ENCODE measurements at places on chromosomes 5 and 9.
A peak's percentile ranks its signal among the peaks of the same experiment; 100 is the strongest.

- DNase-seq, result no peak
Observed at GRCh38 chr9:107293543-107294085, 10.5 kb downstream of the RAD23B start.

GRCh38 chr5:64201996-64202395, 36.4 kb downstream of the RNF180 start:
- DNase-seq, result no peak

GRCh38 chr5:59767681-59768151, 125.8 kb downstream of the PDE4D start:
- no peak for DNase-seq

GRCh38 chr5:14355391-14355790, 212.2 kb downstream of the TRIO start:
- no peak for DNase-seq

DNA sequence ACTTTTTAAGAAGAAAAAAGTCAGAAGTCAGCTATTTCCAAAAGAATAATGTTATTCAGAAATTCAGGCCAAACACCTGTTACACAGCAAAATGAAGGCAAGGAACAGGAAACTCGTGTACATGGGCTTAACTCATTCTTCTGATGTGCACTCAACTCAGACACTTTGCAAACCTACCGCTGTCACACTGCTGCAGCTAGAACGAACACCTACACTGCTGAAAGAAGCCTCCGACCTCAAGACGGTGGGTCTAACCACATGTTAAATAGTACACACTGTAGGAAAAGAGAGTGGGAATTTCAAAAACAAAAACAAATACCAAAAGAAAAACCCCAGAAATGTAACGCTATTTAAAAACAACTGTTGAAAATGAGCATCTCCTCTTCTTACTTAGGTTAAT, 384.5 kb downstream of the IRX1 start:
- no peak for DNase-seq

GRCh38 chr5:152092580-152092979, 167.9 kb upstream of the GLRA1 start:
- DNase-seq, result no peak

DNA sequence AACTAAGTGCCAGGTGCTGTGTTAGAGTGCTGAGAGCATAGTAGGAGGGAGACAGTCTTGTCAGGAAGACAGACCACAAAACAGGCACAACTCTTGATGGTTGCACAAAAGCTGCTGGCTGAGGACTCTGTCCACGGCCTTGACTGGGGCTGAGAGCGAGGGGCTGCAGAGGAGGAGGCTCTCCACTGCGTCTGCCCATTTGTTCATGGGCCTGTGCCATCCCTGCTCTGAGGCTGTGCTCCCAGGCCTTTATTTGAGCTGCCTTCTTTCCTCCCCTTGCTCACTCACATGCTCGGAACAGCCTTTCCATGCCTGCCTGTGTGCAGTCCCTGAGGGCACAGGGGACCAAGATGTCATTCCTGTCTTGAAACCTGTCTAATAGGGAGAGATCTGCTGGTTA, 147.8 kb downstream of the CACNA1B start:
- DNase-seq, result no peak

- DNase-seq, result no peak
Observed at GRCh38 chr9:114347675-114348074, 18.0 kb downstream of the ORM2 start.

DNA sequence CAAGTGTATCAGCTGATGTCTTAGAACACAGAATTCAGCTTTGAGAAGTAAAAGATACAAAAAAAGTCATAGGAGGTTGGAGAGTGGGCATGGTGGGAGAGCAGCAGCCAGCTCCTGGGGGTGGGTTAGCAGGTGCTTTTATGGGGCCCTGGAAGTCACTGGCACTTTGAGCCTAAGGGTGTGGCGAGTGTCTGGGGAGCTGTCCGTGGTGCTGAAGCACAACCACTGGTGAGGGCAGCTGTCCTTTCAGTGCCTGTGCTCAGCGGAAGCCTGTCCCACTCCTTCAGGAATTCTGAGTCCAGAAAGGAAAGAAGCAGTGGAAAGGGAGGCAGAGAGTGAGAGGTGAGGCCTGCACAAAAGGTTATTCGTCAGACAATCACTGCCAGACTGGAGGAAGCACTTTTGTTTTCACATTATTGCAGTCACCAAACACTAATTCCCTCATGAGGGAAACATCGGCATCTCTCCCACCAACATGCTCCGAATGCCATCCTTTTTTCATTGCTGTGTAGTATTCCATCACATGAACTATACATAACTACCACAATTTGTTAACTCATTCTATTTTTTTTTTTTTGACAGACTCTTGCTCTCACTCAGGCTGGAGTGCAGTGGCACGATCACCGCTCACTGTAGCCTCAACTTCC, 59.4 kb upstream of the RAPGEF1 start:
- DNase-seq, result no peak

- DNase-seq, result no peak
Observed at GRCh38 chr9:84970432-84970831, 300.9 kb downstream of the NTRK2 start.

DNA sequence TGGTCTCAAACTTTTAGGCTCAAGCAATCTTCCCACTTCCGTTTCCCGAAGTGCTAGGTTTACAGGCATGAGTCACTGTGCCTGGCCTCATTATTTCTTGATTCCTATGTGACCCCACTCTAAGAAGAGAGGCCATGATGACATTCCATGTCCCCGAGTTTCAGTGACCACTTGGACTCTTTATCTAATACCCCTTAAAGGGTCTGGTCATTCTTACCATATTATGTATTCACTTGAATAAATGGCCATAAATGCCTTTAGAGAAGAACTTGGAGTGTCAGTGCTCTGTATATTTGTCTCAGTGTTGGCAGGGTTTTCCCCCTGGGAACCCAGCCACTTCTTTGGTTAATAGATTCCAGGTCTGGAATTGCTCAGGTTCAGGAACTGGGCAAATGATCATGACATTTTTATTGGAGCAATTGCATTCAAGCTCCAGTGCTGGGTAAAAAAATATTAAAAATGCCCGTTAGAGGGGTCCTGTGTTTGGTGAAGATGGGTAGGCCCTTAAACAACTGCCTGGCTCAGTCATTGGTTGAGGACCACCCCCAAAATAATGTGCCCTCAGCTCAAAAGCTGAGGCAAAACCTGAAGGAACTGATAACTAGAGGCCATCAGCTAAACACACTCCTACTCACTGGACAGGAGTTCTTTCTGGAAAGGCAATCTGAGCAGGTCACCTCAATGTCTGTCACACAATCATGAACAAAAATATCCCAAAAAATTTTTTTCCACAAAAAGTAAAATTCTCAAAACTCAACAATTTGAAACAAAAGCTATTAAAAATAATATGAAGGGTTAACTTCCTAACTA, 186.6 kb upstream of the ZNF608 start:
- no peak for DNase-seq

- no peak for DNase-seq
Observed at GRCh38 chr5:179371681-179372680, 26.7 kb upstream of the ADAMTS2 start.

GRCh38 chr5:107977550-107978071, 306.9 kb upstream of the EFNA5 start:
- no peak for DNase-seq

DNA sequence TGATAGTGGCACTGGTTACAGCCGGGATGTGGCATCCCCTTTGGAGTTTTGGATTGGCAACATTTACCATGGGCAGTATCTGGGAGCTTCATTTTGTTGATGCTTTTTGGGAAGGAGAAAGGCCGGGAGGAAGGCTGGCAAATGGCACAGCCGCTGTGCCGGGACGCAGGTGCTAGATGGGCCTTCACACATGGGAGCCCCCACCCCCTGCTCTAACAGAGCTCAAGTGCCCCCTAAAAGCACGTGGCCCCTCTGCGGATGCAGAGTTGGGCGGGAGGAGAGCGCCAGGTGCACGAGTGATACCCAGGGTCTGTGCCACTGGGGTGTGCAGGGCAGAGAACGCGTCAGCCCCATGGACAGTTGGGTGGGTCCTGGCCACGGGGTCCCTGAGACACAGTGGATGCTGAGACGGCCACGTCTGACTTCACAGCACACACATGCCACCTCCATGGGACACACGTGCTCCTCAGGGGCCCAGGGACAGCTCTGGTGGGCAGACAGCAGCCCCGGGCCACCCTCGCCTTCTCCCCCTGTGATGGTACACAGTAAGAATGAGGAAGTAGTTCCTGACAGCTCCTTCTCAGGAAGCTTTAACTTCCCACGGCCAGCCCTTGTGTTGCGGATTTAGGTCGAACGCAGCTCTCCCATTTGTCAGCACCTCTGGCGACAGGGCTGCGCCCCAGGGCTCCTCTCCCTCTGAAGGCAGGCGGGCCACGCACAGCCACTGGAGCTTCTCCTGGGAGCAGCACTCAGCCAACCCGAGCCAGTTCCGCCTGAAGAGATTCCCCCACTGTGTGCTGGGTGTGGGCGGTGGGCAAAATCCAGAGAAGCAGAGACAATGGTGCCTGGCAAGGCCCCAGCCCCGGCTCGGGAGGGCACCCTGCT, 10.8 kb downstream of the SLC9A3 start:
- no peak for DNase-seq

DNA sequence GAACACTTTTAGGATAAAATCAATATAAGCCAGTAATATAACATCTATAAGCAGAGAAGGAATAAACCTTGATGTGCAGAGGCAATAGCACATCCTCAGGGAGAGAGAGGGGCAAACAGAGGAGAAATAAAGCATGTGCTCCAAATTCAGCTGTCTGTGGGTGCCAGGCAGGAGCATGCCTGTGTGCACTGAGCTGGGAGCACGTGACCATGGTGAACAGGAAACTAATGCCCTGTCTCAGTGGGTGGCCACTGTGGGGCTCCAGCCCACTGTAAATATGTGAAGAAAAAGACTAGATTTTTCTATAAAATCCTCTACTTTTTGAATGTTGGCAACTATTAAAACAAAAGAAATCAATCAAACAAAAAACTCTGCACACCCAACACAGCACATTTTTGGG, 55.3 kb downstream of the FYB1 start:
- DNase-seq, result peak; percentile 27

DNA sequence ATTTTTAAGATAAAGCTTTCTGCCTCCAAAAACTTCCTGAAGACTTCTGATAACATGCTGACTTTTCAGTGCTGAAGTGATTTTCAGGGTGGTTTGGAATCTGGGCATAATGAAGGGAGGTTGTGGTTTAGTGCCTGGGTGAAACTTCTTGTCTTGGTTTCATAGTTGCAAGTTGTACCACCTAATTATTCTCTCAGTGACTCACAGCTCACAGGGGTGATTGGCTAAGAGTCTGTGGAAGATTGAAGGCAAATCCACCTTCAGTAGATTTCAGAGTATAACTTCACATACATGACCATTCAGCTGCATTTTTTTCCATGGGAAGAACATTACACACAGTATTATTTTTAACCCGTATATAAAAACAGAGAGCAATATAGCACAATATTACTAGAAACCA, 199.9 kb downstream of the PTTG1 start:
- no peak for DNase-seq

GRCh38 chr9:35793461-35793860, 2.1 kb downstream of the NPR2 start:
- no peak for DNase-seq

DNA sequence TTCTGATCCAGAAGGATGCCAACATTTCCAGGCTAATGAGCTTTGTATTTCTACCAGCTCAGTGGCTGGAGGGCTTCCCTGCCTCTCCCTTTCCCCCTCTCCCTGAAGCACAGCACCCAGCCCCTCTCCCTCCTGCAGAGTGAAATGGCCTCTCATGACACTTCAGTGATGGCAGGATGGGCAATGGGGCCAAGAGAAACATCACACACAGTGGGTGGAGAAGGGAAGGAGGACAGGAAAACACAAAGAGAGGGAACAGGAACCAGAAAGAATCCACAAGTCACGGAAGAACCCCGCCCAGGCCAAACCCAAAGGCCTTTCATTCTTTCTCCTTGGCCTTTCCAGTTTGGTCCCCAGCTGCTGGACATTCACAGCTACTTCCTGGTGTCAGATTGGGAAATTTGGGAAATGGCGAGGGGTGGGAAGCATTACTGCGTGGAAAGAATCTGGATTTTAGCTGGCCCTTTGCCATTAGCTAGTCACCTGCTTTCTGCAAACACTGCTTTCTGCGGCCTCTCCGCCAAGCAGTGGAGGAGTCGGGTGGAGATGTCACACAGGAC, 82.6 kb downstream of the GLDC start:
- no peak for DNase-seq

GRCh38 chr9:14029806-14030374, 284.1 kb downstream of the NFIB start:
- no peak for DNase-seq

- no peak for DNase-seq
Observed at GRCh38 chr5:147859962-147860640, 18.4 kb upstream of the SCGB3A2 start.

- no peak for DNase-seq
Observed at GRCh38 chr5:83524991-83525390, 53.4 kb downstream of the VCAN start.

DNA sequence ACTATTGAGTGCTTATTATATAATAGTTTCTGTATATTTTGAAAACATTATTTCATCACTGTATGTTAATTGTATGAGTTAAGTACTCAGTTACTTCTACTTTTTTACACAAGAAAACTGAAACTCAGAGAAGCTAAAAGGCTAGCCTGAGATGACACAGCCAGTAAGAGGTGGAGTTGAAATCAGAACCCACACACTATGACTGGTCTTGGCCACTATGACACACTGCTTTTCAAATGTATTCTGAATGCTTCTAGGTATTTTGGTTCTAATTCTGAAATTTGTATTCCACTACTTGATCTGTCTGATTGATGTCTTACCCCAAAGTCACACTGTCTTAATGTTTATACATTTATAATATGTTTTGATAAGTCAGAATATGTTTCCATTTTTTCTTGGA, 181.8 kb downstream of the ZDHHC21 start:
- no peak for DNase-seq

- DNase-seq, result no peak
Observed at GRCh38 chr5:157109744-157110143, 900 bp upstream of the HAVCR2 start.

DNA sequence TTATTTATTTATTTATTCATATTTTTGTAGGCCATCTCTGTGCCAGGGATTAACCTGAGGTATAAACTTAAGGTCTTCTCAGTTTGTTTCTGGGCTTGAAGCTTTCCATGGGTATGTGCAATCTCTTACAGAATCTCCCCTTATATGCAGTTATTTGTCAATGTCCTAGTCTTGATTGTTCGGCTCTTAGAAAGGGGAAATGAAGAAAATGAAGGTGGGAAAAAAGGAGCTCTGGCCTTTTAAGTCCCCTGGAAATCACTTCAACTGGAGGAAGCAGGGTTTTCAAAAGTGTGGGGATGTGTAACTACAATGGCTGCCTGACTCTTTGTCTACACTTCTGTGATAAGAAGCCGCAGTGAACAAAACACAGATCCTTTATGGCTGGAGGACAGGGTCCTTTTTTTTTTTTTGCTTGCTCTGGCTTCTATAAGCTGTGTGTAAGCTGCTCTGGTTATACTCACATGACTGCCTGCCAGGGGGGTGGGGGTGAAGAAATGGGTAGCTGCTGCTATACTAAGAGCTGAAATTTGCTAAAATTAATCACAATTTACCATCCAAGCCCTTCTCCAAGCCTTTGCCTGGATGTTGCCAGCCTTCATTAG, 33.7 kb downstream of the CENPP start:
- DNase-seq, result peak; percentile 25
